ENCODE measurements at places on chromosomes 13 and 19.
A peak's percentile ranks its signal among the peaks of the same experiment; 100 is the strongest.

GRCh38 chr19:45547965-45548609, 36.5 kb downstream of the OPA3 start:
- DNase-seq = no peak

GRCh38 chr13:49042476-49042875, 66.8 kb downstream of the FNDC3A start:
- no peak for DNase-seq

DNA sequence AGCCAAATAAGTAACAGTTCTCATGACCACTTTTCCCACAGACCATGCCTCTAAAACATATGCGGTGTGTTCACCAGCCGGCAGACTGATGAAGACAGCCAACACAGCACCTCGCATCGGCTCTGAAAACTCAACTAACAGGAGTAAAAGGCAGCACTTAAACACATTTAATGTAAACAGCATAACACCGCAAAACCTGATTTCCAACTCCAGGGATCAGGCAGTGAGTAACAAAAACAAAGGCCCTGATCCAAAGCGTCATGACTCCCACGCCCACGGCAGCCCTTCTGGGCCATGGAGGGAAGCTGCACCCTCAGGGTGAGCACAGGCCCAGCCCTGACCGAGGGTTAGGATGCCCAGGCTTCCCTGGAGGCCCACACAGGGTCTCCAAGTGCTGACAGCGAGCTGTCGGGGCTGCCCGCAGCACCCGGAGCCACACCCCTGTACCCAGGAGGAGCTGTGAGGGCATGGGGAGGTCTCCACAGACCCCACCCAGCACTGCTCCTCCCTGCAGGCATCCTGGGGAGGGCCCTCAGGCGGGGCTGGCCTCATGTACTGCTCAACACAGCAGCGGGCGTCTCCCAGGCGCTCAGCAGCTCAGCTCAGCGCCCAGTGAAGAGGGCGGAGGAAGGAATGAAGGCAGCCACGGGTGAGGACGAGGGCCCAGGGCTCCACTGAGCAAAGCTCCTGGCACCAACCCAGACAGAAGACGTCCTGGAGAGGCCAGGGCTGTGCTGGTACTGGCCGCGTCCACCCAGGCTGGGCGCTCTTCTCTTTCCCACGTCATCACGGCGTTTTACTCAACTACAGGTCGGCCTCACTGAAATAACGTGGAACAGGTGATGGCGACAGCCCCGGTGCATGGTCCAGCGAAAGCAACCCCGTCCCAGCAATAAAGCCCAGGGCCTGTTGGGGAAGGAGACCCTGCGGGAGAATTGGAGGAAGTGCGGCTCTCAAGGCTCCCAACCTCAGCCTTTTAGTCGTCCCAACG, 53.7 kb downstream of the RASA3 start:
- peak; percentile 28 for DNase-seq

- no peak for DNase-seq
These were observed 13.6 kb downstream of the ACP7 start for GRCh38 chr19:39097721-39098120.

DNA sequence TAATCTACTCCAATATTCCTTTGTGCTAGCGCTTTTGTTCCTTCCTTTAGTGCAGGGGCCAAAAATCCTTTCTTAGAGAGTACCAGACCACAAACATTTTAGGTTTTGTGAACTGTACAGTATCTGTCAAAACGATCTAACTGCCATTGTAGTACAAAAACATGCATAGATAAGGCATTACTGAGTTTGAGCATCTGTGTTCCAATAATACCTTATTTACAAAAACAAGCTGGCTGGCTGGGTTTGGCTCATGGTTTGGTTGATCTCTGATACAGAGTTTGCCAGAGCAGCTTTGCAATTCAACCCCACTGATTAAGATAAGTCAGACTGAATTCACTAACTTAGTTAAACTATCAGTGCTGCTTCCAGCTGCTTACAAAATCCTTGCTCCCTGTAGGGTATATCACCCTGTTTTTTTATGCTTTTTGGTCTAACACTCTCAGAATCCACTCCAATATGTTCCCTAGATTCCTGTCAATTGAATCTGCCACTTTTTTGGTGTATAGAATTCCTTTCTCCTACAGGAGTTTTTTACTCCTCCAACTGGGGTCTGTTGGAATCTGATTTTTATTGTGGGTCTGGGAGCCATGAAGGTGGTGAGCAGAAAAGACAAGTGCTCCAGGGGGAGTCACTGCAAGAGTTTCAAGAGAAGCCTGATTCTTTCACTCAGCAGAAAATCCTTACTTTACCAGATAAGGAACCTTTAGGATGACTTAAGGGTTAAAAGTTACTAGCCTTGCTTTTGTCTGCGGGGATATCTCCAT, 1399.4 kb downstream of the EFNB2 start:
- no peak for DNase-seq

GRCh38 chr13:48492470-48493065, 40.3 kb downstream of the RCBTB2 start:
- peak; percentile 61 for DNase-seq

- DNase-seq = no peak
These were observed 1.3 kb downstream of the PRKD2 start for GRCh38 chr19:46715620-46715974.

DNA sequence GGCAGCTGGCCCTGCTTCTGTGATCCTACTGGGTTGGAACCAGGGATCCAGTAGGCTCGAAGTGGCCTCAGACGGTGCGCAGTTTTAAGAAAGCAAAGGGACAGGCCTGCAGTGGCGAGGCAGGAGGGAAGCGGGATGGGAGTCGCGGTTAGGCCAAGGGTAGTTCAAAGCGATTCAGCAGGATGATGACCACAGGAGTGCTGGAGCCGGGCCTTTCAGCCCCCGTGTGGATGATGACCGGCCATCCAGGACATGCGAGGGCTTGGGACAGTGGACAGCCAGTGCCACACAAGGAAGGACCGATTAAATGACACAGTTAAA, 854 bp downstream of the RNASEH2B start:
- no peak for DNase-seq

- DNase-seq = no peak
These were observed 96.7 kb downstream of the GJA3 start for GRCh38 chr13:20064128-20064527.

DNA sequence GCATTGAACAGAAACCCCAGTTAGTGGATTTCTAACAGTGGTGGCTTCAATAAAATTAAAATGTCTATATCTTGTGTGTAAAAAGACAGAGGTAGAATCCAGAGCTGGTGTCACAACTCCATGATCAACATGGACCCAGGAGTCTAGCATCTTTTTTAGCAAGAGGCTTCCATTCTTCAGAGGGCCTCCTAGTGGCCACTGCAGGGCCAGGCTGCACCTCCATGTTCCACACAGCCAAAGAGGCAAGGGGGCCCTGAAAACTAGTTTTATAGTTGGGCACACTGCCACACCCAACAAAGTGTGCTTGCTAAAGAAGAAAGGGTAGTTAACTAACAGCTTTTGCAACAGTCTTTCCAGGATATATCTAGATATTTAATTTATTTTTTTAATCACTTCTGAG, 12.9 kb downstream of the N4BP2L1 start:
- DNase-seq = no peak

DNA sequence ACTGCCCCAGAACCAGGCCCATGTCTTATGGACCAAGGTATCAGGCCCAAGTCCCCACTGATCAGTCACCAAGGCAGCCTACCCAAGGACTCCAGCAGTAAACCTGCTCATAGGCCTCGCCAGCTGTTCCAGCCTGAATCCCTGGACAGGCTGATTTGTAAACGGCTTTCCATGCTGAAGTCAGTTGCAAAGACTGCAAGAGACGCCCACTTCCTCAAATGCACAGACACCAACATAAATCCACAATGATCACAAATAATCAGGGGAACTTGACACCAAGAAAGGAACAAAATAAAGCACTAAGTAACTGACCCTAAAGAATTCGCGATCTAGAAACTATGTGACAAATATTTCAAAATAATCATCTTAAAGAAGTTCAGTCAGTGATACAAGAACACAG, 75.2 kb downstream of the RXFP2 start:
- no peak for DNase-seq

DNA sequence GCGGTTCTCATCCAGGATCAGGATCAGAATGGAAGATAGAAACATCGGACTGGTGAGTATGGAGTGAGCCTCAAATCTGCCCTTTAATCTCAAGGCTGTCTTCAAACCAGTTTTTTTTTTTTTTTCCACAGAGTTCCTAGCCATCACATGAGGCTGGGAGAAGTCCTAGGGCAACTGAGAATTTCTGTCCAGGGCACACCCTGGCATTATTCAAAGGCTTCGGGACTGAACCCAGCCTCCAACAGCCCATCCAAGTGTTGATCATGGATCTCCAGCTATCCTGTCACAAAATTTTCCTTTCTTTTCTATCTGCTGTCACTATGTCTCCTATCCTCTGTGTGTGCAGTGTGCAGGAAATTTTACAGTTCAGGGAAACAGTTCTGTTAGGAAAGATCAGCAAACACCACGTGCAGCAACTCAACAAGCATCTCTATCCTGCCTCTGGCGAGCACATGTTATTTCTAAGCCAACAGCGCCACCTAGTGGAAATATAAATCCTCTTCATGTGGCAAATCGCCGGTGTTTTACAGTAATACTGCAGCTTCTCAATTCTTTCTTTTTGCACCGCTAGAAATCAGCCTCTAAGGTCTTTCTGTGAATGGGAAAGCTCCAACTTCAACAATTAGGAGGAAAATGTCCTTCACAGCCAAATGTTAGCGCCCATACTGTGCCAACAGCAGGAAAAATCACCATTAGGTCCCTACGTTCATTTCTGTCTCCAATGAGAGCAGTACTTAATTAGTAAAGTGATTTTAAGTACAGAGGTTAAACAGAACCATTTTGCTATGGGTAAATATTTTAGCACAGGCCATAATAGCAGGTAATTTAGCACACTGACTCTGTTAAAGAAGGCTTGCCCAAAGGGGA, 21.4 kb upstream of the ZNF181 start:
- DNase-seq = peak; percentile 49

DNA sequence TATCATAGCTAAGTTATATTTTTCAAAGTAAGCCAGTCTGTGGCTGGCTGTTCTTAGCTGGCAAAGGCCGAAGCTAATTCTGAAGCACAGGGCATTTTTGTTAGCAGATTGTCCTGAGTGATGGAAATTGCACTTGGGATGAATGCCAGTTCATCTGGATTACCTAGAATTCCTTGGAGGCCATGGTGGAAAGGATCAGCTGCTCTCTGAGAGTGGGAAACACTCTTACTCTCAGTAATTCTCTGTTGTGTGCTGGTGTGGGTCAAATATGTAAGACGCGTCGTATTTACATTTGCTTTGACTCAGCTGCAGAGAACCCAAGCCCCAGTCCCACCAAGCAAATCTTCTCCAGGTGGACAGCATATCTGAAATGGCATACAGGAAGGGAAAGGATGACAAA, 60.7 kb upstream of the C1QTNF9B start:
- DNase-seq = no peak

- no peak for DNase-seq
These were observed 51.1 kb downstream of the SIAH3 start for GRCh38 chr13:45800485-45800884.

- no peak for DNase-seq
These were observed 6.8 kb upstream of the RGL3 start for GRCh38 chr19:11425719-11426457.

- DNase-seq = no peak
These were observed 4.8 kb downstream of the MYO9B start for GRCh38 chr19:17080440-17080801.

- DNase-seq = no peak
These were observed 258.4 kb downstream of the RFC3 start for GRCh38 chr13:34076319-34076718.

DNA sequence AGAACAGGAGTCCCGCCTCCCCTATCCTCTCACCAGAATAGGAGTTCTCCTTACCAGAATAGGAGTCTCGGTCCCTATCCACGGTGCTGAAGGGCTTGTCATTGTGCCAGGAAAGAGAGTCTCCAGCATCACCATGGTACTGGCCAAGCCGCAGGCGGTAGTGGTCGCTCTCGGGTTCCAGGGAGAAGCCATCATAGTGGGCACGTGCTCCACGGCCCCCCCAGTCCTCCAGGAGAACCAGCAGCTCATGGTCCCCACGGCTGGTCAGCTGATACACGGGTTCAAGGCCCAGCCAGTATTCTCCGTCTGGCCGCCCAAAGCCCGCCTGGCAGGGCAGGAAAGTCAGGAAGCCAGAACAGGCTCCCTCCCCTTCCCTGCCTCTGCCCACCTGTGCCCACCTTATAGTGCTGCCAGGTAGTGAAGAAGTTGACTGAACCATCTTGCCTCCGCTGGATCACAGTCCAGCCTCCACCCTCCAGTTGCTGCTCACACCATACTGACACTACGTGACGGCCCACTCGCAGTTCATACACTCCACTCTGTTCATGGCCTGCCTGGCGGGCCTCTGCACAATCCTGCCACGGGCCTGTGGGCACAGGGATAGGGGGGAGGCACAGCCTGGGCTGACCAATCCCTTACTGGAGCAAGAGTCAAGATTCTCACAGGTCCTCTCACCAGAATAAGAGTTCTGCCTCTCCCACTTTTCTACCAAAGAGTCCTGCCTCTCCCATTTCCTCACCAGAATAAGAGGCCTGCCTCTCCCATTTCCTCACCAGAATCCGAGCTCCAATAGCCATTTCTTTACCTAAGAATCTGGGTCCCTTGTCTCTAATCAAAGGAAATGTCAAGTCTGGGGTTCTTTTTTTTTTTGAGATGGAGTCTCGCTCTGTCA, 7.4 kb downstream of the SHFL start:
- no peak for DNase-seq

DNA sequence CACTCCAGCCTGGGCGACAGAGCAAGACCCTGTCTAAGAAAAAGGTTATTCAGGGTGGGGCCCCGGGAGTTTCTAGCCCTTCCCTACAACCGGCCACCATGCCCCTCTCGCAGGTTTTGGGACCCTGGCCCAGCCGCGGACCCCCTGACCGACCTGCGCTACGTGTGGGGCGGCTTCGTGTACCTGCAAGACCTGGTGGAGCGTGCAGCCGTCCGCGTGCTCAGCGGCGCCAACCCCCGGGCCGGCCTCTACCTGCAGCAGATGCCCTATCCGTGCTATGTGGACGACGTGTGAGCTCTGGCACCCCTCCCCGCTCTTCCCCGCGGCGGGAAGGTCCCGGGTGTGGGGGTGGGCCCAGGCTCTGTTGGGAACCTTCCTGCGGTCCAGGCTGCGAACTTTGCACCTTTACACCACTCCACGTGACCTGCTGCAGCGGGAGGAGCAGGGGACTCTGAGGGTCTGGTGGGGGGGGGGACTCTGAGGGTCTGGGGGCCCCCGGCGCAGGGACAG, 6.3 kb downstream of the ABCA7 start:
- DNase-seq = no peak

GRCh38 chr13:106109391-106109791, 426.1 kb downstream of the EFNB2 start:
- DNase-seq = no peak

GRCh38 chr13:47310401-47310800, 413.5 kb upstream of the HTR2A start:
- DNase-seq = no peak

GRCh38 chr13:97892717-97893116, 60.8 kb upstream of the IPO5 start:
- no peak for DNase-seq

DNA sequence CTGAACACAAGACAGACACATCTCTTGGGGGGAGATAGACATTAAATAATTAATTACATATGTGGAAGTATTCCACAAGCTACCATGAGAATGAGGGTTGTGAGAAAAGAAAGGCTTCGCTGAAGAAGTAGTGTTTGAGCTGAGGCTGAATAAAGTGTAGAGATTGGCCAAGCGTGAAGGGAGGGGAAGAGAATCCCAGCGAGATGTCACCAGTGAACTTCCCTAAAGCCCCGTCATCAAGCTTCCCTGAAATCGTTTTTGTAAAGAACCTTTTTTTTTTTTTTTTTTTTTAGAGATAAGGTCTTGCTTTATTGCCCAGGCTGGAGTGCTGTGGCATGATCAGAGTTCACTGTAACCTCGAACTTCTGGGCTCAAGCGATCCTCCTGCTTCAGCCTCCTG, 235.2 kb downstream of the KCNRG start:
- DNase-seq = no peak

- peak; percentile 29 for DNase-seq
These were observed 157.2 kb downstream of the TM9SF2 start for GRCh38 chr13:99658261-99658991.
